WTC11 (cell line): ENCODE measurements at places on chromosomes 5 and 9.
A peak's percentile ranks its signal among the peaks of the same experiment; 100 is the strongest.

DNA sequence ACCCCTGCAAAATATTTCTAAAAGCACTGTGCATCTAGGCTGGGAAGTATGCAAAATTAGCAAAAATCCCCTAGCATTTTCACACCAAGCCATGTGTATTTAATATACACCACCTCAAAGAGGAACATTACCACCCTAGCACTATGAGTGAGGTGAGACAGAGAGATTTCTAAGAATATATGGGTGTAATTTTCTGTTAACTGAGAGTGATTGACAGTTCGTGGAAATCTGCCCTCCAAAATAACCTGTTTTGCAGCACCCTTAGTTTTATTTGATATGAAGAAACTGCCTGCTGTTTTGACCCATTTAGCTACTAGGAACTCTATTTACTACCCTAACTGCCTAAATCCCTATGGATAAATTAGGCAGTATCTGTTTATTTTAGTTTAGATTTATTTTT is 64.2 kb upstream of the CDKN2B start:
- DNase-seq, result no peak

GRCh38 chr5:68343421-68343826 is 127.9 kb downstream of the PIK3R1 start:
- no peak for DNase-seq

DNA sequence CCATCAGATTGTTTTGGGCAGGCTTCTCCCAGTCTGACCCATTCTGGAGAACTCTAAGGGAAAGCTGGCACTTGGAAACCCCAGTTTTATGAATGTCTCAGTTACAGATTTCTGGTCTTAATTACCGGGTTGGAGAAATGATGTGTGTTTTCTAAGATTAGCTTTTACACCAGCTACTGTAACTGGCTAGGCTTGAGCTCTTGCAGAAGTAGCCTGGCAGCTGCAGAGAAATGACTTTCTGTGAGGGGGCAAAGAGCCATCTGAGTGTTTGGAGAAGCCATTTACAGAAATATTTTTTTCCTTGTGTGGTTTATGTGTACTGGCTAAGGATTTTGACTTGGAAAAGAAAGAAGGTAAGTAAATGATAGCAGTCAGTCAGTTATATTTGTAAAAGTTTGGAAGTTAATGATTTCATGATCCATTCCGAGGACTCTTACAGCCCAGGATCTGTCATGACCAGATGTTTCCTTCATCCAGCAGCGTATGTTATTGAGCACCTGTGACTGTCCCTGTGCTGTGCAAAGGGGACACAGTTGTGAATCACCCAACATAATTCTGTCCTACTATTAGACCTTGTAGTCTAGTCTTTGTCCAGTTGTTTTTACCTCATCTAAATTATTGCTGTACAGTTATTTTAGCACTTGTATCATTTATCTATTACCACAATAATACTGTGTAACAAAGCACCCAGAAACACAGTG is 53.7 kb upstream of the GDNF start:
- no peak for DNase-seq

DNA sequence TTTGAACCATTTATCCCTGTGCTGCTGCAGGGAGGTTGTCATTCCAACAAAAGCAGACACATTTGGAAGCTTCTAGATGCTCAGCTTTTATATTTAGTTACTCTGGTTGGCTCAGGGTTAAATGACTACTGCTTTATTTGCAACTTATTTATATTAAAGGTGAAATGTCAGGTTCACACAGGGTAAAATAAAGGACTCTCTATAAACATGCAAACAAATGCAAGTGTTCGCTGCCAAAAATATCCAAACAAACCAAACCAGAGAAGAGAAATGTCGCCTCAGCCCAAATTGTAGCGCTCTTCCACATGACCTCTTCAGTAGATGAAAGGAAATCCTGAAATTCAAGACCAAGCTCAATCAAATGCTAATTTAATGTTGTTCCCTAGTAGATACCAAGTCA is 57.0 kb upstream of the LIFR start:
- no peak for DNase-seq

DNA sequence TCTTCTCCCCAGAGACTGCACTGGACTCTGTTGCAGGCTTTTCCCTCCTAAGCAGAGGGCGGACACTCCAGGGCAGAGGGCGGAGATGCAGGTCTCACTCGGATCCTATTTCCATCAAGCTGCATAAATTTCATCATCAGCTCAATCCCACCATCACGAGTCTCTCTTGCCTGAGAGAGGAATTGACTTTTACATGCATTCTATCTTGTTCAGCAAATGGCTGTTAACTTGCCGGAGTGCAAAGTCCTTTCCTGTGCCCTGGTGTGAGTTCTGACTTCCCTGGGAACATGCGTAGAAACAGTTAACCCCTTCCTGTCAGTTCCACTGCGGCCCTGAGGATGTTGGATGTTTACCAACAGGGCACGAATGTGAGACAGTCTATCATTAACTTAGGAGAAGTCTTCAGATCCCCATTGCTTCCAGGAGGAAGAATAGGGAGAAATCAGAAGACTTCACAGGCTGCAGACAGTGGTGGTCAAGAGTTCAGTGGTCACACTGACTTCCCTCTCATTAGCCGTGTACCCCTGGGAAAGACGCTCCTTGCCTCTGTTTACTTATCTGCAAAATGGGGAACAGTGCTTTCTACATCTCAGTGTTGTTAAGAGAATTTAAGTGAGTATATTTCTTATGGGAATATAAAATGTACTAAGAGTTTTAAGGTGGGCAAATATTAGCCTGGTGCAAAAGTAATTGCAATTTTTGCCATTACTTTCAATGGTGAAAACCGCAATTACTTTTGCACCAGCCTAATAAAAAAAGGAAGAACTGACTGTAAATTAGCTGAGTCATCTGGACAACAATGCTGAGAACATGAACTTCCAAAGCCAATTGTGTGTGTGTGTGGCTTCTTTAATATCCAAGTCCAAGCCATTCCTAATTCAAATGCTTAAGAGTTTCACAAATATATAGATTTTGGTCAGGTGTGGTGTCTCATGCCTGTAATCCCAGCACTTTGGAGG is 248.0 kb downstream of the DRD1 start:
- DNase-seq, result peak; percentile 23

GRCh38 chr5:149645236-149645635 is 63.9 kb downstream of the ARHGEF37 start:
- DNase-seq, result no peak

DNA sequence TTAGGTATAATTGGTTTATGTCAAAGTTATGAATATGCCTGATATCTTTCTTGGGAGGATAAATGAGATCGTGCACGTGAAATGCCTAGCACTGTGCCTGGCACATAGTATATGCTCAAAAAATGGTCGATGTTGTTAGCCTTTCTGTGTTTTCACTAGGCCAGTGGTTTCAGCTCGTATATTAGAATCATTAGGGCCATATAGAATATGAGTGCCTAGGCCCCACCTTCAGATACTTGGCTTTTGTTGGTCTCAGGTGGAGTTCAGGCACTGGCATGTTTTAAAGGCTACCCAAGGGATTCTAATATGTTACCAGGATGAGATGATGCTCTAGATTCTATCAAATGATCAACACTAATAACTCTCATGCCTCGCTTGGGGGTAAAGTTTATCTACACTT is 56.8 kb downstream of the ELL2 start:
- DNase-seq, result no peak

DNA sequence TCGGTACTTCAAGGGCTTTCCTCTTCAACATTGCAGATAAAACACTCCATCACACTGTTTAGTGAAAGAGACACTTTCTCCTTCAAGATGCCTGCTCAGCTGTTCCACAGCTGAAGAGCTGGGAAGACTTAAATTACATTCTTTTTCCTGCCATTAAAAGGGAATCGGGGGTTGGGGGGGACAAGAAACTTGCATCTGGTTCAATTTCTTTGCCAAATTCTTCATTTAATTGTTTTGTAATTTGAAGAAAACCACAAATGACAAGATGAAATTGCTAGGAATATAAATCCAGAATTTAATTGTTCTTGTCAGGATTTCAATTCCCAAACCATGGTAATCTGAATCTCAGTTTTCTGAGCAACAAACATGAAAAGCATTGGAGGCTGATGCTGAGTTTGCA is 478.3 kb downstream of the EBF1 start:
- no peak for DNase-seq

GRCh38 chr5:100821751-100822150 is 81.3 kb downstream of the ST8SIA4 start:
- DNase-seq, result no peak

DNA sequence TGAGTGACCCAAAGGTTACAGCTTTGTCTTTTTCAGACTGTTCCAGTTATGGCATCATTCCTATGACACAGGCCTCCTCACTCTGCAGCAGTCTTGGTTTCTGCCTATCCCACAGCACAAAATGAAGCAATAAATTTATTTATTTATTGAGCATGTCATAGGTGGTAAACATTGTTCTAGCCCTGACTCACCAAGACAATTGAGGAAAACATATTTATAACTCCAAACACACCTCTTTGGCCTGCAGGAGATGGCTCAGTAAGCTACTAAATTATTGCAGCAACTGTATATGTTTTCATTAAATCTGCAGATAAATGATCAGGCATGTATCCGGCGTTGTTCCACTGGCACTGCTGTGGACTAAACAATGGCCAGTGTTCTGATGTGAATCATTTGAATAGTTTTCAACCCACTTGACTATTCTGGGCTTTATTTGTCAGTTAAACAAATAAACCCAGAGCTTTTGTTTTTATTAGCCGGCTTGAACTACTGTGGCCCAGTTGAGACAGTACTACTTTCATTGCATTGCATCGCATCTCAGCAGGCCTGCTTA is 83.2 kb downstream of the FOXD1 start:
- no peak for DNase-seq

GRCh38 chr9:136052472-136052880 is 42.6 kb downstream of the NACC2 start:
- DNase-seq, result no peak

GRCh38 chr5:42377496-42377895 is 45.7 kb upstream of the GHR start:
- DNase-seq, result no peak

GRCh38 chr9:130476151-130476730 is 31.5 kb downstream of the ASS1 start:
- no peak for DNase-seq

GRCh38 chr9:34045903-34046302 is 2.8 kb downstream of the UBAP2 start:
- DNase-seq, result no peak

DNA sequence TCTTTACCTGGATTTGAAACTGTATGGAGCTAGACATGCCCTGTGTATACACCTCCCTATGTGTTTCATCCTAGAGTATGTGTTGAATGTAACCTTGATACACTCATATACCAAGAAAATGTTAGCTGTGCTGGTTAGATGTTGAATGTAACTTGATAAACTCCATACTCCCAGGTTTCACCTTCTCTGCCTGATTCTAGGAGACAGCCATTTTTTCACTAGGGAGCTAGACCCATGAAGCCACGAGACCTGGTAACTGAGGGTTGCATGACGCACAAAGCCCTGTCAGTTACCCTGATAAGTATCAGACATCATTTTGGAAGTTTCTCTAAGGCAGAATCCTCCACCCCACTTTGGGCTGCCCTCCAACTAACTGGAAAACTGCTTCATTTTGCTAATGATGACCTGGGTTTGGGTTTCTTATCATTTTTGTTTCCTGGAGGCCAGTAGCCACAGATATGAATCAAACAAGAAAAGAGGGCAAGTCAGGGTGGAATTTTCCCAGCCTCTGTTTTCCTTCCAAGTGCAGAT is 478.5 kb upstream of the KIF2A start:
- no peak for DNase-seq

GRCh38 chr5:113607361-113607760 is 93.9 kb downstream of the YTHDC2 start:
- DNase-seq, result no peak

- DNase-seq, result no peak
These were observed 341.2 kb upstream of the WWC1 start for GRCh38 chr5:167950126-167950721.

DNA sequence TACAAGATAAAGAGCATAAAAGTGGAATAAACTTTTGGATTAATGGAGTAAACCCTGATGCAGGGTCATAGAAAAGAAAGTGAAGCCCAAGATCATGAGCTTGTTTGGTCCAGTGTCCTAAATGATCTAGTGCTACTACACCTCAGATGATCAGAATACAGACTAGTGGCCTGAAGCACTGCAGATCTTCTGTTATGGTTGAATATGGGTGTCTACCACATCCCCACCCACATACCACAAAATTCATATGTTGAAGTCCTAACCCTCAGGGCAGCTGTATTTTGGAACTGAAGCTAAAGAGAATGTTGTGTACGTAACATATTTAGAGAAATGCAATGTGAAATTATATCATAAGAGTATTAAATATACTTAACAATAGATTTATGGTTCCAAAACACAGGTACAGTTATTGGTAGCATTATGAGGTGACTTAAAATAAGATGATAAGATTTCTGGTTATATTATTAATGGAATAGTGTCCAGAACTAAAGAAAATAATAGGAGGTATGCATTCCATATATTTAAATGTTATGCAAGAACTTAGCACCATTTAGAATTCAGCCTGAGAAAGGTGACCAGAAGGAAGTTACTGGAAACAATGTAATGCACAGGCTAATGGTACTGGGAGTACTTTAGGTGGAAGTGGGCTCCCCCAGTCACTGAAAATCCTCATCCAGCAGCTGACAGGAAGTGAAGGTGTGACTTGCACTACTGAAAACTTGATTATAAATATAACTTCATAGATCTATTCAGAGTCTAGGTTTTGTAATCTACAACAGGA is 1155.1 kb downstream of the TAF11L14 start:
- DNase-seq, result no peak

DNA sequence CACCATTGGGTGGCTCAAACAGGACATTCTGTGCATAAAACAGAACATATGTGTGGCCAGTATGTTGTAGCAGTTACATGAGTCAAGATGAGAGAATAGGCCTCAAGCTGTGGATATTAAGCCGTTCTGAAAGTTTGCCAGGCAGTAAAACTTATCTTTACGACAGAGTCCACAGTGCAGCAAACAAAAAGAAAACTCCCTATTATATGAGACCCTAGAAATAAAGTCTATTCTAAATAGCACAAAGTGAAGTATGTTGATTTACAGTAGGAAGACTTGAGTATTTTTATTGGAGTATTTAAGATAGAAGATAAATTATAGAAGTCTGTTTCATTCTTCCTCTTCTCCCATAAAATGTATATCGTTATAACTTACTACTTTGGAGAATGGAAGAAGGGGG is 271.5 kb downstream of the ADGRV1 start:
- no peak for DNase-seq

GRCh38 chr9:32395510-32396216 is 11.2 kb downstream of the ACO1 start:
- DNase-seq, result no peak

- no peak for DNase-seq
These were observed 3.0 kb upstream of the TJP2 start for GRCh38 chr9:69171049-69171448.

DNA sequence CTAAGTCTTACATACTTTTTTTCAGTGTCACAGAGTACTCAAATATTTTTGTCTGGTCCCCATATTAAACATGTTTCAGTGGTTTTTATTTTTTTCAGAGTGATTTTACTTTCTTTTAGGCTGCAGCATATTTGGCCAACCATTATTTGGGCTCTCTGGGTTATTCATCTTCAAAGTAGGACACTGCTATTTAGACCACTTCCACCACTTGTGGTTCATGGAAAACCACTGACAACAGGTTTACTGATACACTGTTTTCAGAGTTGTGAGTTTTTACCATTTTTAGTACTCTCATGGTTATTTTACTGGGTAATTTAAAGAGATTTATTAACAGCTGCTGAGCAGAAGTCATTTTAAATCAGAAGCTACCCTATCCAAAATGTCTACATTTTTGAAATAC is 437.6 kb downstream of the KIAA0825 start:
- DNase-seq, result no peak
